ENCODE measurements at places on chromosomes 12 and 14. TPM values are rescaled to one million over a fixed set of nuclear protein-coding genes. Genes with fewer than 3 reads are reported as not detected.

GRCh38 chr12:51589060-51589459, 2.0 kb upstream of the SCN8A start:
- DNase-seq = no peak

DNA sequence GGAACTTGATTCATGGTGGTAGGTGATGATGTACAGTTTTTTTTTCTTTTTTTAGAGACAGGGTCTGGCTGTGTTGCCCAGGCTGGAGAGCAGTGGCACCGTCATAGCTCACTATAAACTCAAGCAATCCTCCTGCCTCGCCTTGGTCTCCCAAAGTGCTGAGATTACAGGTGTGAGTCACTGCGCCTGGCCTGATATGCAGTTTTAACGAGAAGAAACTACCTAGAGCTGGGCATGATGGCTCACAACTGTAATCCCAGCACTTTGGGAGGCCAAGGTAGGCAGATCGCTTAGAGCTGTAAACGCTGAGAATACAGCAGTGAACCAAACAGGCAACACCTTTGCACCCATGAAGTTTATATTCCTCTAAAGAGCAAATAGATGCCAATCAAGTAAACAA, 13.0 kb upstream of the VPS37B start:
- no peak for DNase-seq

DNA sequence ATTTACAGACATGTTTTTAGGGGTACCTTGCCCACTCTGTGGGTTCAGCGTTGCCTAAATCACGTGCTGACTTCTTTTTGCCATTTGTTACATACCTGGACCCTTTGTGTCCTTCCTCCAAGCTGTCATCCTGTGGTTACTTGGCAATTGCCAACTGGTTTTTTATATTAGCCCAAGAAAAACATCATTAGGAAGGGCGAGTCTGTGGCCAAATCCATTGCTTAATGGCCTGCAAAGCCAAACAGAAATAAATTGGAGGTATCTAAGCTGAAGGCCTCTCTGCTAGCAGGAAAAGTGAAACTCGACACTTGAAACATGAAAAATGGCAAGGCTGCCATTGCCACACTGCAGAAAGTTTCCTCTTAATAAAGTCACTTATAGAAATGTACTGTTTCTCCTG, 190.4 kb downstream of the NUAK1 start:
- no peak for DNase-seq

IRAK3 gene
- total RNA-seq = 5.6 TPM

RPL10L gene
- not detected for total RNA-seq

All from liver (tissue), 10 donors.